Fibroblast of the conjunctiva (primary cell): ENCODE measurements at places on chromosomes 7 and 10.

GRCh38 chr7:5232874-5233273, 42.8 kb downstream of the WIPI2 start:
- DNase-seq = no peak

GRCh38 chr10:100989088-100989487, 1.7 kb downstream of the TWNK start:
- no peak for DNase-seq

DNA sequence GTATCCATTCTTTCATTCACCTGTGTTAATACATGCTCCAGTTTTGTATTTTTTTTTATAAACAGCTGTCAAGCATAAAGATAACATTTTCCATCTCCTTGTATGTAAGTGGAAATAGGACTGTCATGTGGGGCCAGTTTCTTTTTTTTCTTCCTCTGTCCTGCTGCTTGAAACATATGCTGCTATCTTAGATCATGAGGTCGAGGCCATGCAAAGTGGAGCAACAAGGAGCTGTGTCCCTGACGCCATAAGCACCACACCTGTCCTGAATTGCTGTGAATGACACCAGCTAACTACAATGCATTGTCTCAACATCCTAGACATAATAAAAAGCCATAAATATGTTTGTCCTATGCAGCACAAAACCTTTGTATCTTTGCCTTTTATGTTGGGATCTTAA, 37.7 kb upstream of the SLC26A4 start:
- DNase-seq = no peak

DNA sequence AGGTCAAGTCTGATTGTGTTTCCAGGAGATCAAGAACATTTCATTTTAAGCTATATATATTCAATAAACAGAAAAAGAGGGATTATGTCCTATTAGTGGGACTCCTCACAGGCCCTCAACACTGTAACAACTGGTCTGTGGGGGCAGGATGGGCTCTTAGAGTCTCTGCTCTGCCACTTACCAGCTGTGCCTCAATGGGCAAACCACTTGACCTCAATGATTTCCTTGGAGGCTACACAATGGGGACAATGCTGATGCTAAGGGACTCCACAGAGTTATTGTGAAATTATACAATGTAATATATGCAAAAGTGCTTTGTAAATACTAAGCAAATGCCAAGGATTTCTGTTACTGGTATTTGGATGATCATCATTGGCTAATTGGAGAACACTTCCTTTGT, 33.2 kb upstream of the MXI1 start:
- no peak for DNase-seq

GRCh38 chr10:93630625-93631557, 18.6 kb downstream of the PDE6C start:
- no peak for DNase-seq

- DNase-seq = no peak
Observed at GRCh38 chr7:29968683-29969395, 20.8 kb downstream of the SCRN1 start.

GRCh38 chr7:42074076-42074475, 162.9 kb downstream of the GLI3 start:
- no peak for DNase-seq

GRCh38 chr7:5584821-5585220, 161.2 kb upstream of the TNRC18 start:
- DNase-seq = no peak

DNA sequence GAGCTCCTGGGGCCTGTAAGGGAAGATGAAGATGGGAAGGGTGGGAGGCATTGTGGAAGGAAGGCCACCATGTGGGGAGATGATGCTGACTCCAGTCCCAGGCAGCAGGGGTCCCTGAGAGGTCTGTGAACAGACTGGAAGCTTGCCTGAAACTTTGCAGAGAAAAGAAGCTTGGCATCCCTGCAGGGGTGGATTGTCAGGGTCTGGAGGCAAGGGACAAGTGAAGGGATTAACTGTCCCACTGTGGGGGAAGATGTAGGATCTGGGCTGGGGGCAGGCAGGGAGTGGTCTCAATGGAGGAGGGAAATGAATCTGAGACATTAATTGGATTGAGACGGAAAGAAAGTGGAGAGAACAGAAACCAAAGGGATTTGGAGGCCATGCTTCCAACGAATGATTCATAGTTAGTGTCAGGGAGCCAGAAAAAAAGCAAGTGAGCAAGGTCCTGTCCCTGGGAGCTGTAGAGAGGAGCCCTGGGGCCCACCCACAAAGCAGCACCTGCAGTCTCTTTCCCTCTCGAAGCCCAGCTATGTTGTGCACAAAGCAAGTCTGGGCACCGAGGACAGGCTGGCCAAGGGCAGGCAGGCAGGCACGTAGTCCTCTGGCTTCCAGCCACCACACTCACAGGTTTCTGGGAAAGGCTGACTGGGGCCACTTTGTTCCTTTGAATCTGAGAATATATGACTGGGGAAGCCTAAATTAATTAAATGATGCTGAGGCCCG, 4.7 kb upstream of the SLC18A3 start:
- DNase-seq = no peak

GRCh38 chr10:104029521-104029860, 56.2 kb downstream of the COL17A1 start:
- DNase-seq = peak; percentile 38

GRCh38 chr10:15791816-15792524, 68.3 kb downstream of the MINDY3 start:
- DNase-seq = peak; percentile 47

GRCh38 chr10:124614003-124614659, 130.0 kb downstream of the FAM53B start:
- DNase-seq = no peak
